ENCODE measurements at places on chromosomes 7 and 10.
A peak's percentile ranks its signal among the peaks of the same experiment; 100 is the strongest.

DNA sequence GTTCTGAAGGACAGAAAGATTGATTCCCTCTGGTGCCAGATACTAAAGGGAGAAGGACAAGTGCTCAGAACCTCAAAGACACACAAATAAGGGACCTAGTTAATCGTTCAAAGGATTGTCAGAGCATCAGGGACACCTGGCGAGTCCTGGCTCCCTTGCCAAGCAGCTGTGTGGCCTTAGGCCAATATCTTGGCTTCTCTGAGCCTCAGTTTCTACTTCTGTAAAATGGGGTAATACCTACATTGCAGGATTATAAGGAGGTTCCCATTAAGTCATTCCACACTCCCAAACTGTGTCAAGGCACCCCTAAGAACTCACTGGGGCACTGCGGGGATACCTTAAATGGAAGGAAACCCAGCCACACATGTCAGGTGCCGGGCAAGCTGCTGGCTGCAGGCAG lies 29.4 kb downstream of the DRGX start:
- no peak for DNase-seq

- DNase-seq = peak; percentile 61
Observed at GRCh38 chr10:88108115-88108610, 244.7 kb downstream of the PTEN start.

DNA sequence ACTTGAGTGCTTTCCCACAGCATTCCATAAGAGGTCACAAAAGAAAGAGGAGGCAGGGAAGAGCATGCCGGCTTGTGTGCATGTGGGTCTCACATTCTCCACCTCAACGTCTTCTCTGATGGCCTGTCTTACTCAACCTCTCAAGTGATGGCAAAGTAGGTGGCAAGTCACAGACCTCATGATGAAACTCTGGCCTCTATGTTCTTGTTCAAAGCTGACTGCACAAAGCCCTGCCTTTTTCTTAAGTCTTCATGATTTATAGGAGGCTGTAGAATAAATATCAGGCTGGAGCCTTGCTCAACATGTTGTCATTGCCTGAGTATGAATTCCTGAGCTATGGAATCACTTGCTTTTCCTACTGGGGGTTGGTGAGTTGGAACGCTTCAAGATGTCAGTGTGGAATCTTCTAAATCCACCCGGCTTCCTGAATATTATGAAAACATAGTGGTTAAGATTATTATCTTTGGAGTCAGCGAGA lies 213.6 kb upstream of the INHBA start:
- DNase-seq = no peak

DNA sequence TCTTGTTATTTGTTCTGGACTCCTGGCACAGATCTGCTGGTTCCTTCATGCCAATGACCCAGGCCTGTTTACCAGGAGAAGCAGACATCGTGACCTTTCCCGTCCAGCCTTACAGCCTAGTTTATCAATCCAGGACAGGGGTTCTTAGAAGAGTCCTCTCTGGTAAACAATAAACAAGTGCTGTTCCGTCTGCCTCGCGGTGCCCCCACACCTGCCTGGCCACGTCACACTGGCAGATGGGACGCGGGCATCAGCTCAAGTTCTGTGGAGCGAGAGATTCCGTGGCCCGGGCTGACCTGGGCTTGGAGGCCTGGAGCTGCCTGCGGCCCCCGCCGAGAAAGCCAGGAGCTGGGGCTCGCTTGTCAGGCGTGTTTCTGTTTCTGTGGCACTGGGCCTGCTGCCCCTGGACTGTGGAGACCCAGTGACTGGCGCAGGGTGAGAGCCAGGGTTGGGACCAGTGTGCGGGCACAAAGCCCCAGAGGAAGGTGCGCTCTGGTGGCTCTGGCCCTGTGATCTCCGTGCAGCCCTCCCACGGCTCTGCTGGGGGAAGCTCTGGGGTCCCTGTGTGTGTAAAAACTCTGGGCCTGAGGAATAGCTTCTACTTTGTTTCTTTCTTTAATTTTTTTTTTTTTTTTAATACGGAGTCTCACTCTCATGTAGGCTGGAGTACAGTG lies 28.4 kb upstream of the PFKFB3 start:
- DNase-seq = peak; percentile 69

DNA sequence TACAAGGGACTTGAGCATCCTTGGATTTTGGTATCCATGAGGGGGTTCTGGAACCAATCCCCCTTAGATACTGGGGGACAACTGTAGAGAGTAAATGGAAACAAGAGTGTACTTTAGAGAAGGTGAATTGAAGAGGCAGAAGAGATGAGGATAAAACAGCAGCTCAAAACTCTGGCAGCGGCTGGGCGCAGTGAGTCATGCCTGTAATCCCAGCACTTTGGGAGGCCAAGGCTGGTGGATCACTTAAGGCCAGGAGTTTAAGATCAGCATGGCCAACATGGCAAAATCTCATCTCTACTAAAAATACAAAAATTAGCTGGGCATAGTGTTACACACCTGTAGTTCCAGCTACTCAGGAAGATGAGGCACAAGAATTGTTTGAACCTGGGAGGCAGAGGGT lies 218.7 kb downstream of the GALNT17 start:
- no peak for DNase-seq

- DNase-seq = no peak
Observed at GRCh38 chr10:98469001-98469931, 22.5 kb upstream of the HPS1 start.

DNA sequence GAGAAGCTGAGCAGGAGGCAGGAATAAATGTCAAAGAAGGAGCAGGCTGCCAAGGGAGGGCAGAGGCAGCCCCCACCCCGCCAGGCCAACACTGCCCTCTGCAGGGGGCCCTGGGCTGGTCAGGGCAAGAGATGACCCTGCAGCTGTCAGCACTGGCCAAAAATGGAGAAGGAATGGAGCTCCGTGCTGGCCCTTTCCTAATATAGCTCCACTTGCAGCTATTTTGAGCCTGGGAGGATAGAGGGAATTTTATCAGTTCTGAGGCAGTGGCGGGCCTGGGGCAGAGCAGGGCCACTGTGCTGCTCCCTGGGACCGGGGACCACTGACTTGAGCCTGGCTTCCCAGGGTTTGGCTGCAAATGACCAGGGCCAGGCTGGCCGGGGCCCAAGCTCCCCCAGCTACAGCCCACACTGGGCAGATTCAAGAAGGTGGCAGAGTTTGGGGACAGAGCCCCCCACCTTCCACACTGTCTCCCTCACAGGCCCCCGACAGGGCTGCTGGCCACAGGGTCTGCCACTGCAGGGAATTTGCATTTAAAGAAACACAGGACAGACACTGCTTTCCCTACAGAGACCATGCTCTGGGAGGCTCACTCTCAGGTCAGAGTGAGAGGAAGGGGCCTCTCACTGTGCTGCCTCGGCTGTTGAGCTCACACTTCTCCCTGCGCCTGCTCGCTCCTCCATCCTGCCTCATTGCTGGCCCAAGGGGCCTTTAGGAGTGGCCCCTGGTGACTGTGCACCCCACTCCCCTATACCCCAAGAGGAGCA lies 16.2 kb downstream of the LDB3 start:
- DNase-seq = peak; percentile 50

- no peak for DNase-seq
Observed at GRCh38 chr10:76318211-76318610, 886.8 kb downstream of the LRMDA start.

GRCh38 chr10:29063806-29064644 lies 224.8 kb upstream of the LYZL1 start:
- no peak for DNase-seq

- DNase-seq = no peak
Observed at GRCh38 chr7:39430909-39431641, 135.1 kb upstream of the YAE1 start.

DNA sequence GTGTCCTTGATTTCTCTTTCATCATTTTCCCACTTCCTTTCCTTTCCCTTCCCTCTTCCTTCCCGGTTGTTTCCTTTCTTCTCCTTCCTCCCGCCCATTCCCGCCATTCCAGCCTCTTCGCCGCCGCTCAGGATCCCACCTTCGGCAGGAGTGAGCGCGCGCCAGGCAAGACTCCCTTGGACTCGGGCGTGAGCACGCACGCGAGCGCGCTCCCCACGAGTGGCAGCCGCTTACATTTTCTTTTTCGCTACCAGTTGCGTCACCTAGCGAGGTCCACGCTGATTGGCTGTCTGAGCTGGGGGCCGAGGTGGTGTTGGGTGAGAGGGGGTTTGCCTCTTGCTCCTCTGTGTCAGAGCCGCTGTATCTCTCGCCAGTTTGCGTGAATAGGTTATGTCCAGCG lies 11.8 kb downstream of the ZAN start:
- DNase-seq = peak; percentile 16

- no peak for DNase-seq
Observed at GRCh38 chr10:15150563-15150962, 17.9 kb downstream of the NMT2 start.

DNA sequence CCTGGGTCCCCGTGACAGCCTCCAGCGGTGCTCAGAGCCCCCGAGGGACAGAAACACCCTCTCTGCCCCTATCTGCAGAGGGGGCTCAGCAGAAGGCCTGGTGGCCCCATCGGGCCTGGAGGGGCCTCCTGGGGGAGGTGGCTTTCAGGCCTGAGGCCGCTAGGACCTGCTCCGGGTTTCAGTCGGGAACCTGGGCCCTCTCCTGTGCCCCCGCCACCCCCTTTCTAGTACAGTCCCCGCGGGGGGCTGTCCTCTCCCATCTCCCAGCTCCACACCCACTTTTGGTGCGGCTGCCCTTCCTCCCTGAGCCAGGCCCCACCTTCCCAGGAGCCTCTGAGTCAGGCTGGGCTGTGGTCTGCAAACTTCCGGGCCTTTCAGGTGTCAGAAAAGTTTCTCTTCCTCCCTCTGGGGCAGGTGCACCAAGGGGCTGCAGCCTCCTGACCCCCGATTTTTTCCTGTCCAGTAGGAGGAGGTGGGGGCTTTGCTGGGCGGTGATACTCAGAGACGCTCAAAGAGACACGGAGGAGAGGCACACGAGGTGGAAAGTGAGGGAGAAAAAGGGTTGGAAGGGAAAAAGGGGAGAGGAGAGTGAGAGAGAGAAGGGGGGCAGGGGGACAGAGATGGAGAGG lies 692 bp downstream of the CARD11 start:
- no peak for DNase-seq

DNA sequence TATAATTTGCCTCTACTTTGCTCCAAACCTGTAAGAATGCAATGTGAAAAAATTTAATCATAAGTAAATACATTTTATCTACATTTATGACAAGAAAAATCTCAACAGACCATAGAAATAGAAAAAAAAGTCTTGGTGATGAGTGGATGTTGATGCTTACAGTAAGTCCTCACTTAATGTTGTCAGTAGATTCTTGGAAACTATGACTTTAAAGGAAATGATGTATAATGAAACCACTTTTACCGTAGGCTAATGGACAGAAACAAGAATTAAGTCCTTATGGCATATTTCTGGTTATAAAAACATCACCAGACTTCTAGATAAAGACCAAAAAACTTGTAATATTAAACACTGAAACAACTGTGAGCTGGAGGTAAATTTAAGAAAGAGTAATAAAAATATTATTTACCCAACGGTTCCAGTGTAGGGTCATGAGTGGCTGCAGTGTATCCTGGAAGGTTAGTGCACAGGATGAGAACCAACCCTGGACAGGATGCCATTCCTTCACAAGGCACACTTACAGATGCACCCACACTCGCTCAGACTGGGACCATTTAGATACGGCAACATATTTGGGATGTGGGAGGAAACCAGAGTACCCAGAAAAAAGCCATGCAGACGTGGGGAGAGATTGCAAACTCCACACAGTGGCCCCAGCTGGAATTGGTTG lies 76.3 kb downstream of the GLCCI1 start:
- DNase-seq = no peak

- DNase-seq = peak; percentile 29
Observed at GRCh38 chr7:78179211-78179610, 380.6 kb downstream of the PHTF2 start.

DNA sequence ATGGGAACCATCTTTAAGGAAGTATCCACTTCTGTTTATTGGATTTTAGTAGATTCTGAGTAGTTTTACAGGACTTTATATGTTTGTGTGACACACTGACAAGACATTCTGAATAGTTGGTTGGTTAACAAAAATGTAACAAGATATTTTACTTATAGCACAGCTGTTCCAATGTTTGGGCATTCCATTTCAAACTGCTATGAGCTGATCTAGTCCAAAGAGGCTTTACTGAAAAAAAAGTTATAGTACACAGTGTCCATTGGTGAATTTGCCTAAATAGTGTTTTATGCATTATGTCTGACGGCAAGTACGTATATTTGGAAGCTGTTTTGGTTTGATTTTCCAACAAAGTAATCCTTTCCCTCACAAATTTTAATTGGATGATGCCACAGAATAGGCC lies 99.1 kb downstream of the SAMD9 start:
- DNase-seq = no peak

GRCh38 chr7:7159063-7159658 lies 23.2 kb upstream of the C1GALT1 start:
- no peak for DNase-seq

GRCh38 chr7:157194948-157195347 lies 56.2 kb downstream of the UBE3C start:
- no peak for DNase-seq

GRCh38 chr7:150586785-150587152 lies 19.6 kb downstream of the GIMAP4 start:
- no peak for DNase-seq

GRCh38 chr10:101889256-101890210 lies 45.9 kb upstream of the KCNIP2 start:
- peak; percentile 78 for DNase-seq

GRCh38 chr7:3461923-3462322 lies 160.9 kb downstream of the SDK1 start:
- DNase-seq = no peak

DNA sequence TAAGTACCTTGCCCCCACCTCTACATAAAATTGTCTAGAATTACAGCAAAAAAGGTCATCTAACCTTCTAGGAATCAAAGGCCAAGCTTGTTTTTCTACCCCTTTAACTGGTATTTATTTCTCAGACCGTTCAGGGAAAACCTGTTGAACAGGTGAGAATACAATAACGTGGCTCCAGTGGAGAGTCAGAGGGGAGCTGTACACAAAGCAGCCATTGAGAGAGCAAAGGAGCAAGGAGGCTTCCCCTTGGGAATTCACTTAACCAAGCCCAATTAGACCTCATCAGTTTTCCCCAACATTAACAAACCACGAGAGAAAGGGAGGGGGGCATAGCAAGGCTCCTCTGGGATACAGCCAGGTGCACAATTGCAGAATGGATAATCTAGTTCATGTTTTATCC lies 101.9 kb downstream of the ELMO1 start:
- no peak for DNase-seq

- DNase-seq = no peak
Observed at GRCh38 chr7:120916121-120916520, 34.5 kb upstream of the ING3 start.
